ENCODE measurements at places on chromosomes 6 and 20.

DNA sequence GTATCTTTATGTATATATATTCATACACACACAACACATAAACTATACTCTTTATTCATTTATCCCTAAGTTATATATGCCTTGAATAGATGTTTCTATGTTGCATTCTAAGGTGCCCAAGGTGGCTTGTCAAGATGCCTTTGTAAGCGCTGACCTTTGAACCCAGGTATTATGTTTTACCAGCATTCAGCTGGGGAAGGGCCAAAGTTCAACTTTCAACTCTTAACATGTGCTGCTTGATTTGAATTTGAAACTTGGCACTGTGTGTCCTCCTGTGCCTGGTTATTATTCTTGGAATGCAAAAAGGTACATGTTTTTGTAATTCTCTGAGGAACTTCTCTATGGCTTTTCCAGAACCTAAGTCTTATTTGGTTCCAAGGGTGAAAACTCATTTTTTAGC is 146.5 kb downstream of the EDN1 start:
- DNase-seq = no peak

- DNase-seq = peak; percentile 36
These were observed 4.0 kb downstream of the VARS1 start for GRCh38 chr6:31791324-31792089.

- DNase-seq = no peak
These were observed 161.9 kb downstream of the KIF16B start for GRCh38 chr20:16411361-16411760.

DNA sequence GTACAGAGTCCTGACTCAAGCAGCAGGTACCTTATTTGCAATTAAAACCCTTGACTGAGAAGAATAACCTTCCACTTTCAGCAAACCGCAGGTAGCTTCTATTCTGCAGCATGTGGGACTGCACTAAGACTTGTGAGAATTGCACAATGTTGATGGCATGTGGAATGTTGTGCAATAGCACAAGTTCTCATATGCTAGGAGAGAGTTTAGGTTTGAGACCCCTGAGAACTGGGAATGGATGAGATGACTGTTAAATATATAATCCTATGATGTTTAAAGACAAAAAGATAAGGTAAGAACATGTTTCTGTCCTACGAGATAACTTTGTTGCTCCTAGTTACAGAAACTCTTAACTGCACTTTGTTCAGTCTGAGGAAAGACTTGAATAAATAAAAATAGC is 194.6 kb downstream of the OTOR start:
- no peak for DNase-seq

DNA sequence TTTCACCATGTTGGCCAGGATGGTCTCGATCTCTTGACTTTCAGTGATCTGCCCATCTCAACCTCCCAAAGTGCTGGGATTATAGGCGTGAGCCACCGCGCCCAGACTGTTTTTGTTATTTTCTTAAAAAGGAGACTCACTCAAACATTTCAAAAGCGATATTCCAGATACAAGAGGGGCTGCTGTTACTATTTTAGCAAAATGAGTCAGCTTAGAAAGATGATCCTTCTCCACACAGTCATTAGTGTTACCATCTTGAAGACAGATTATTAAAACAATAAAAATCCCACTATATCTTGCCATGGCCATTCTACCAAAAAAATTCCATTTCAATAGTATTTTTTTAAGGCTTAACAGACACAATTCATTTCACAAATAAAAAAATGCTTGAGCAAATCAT is 102.8 kb downstream of the PREP start:
- no peak for DNase-seq

DNA sequence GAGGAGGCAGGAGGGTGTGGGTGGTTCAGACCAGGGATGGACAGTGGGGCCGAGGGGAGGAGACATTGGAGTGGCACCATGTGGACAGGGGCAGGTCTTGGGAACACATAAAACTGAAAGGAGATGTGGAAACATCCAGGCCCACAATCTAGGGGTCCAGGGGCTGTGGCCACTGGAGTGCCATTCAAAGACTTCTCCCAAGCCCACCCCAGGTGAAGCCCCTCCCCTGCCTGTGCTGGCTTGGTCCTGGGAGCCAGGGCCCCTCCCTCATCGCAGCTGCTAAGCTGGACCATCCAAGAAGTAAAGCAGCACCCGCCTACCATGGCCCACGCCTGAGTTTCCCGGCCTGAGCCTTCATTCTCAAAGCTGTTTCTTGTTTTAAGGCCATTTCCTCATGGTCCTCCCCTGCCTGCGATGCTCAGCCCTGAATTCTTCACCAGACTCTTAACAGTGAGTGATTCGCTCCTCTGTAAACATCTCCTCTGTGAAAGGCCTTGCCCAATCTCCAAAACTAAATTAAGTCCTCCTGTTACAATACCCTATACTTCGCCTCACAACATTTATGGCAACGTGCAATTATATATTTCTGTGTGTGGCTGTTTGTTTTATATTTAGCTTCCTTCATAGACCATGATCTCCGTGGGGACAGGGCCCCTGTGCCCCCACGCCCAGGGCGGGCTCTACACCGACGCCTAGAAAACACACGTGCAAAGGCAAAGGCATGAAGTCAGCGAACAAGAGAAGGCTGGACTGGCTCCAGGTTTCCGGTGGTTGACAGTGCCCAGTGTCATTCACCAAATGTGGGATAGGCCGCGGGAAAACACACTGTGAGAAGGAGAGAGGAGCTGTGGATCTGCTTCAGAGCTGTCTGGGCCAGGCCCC is 267.8 kb downstream of the ERMARD start:
- no peak for DNase-seq

- DNase-seq = no peak
These were observed 151.9 kb upstream of the SLC22A16 start for GRCh38 chr6:110628330-110628729.

DNA sequence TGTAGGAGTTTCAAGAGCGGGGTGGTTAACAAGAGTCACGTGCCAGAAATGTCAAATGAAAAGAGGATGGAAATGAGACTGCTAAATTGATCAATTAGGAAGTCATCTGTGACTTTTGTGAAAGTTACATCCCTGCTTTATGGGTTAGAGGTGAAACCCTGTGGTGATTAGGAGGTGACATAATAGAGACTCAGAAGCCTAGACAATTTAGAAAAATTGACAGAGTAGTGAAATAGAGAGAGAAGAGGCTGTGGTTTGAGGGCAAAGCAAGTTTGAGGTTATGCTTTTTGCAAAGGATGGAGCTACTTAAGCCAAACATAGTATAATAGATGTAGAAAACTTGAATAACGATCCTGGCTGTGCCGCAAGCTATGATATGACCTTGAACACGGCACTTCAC is 71.8 kb downstream of the IMPG1 start:
- DNase-seq = no peak

DNA sequence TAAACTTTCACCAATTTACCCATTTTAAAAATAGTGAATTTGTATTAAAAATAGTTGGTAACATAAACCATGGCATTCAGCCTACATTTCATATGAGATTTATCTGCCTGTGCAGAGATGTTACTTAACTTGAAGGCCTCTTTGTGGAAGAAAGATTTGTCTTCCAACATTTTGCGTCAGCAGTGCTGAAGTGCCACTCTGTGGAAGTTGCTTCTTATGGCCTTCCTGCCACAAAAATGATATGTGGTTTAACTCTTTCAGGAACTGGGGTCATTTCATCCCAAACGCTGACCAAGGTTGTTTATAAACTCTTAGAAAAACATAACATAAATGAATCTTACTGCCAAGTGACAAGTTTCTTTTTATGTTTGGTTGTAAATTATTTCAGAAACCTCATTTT is 246.8 kb downstream of the ARID1B start:
- DNase-seq = no peak

DNA sequence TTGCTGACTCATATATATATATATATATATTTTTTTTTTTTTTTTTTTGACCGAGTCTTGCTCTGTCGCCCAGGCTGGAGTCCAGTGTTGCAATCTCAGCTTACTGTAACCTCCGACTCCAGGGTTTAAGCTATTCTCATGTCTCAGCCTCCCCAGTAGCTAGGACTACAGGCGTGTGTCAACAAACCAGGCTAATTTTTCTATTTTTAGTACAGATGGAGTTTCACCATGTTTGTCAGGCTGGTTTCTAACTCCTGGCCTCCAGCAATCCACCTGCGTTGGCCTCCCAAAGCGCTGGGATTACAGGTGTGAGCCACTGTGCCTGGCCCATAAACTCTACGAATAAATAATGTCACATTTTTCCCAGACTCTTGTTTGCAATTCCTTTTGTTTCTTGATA is 4.8 kb downstream of the LRP11 start:
- DNase-seq = no peak

DNA sequence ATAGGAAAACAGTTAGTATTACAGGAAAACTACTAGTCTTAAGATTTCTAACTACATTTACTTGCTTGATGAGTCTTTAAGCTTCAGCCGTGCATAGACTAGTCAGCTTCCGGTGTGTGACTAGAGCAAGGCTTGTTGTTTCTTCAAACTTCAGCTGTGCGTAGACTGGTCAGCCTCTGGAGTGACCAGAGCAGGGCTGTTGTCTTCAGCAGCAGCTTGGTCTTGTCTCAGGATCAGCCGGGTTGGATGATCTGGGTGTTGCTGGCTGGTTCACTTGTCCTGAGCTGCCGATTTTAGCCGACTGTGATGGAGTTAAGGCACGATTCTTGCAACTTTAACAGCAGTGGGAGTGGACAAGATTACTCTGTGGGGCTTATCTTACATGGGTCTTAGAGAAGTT is 44.7 kb downstream of the HLA-C start:
- no peak for DNase-seq

DNA sequence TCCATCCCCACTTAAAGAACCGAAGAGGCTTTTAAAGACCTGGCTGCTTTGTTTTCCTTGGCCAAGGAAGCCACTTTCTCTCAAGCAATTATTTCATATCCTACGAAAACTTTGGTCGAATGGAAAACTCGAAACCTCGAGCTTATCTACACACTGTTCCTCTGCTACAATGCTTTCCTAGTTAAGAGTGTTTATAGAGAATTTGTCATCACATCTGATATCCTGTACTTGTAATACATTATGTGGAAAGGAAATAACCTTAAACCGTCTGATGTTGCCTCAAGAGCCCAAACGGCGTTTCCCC is 28.1 kb downstream of the TFAP2B start:
- DNase-seq = no peak

DNA sequence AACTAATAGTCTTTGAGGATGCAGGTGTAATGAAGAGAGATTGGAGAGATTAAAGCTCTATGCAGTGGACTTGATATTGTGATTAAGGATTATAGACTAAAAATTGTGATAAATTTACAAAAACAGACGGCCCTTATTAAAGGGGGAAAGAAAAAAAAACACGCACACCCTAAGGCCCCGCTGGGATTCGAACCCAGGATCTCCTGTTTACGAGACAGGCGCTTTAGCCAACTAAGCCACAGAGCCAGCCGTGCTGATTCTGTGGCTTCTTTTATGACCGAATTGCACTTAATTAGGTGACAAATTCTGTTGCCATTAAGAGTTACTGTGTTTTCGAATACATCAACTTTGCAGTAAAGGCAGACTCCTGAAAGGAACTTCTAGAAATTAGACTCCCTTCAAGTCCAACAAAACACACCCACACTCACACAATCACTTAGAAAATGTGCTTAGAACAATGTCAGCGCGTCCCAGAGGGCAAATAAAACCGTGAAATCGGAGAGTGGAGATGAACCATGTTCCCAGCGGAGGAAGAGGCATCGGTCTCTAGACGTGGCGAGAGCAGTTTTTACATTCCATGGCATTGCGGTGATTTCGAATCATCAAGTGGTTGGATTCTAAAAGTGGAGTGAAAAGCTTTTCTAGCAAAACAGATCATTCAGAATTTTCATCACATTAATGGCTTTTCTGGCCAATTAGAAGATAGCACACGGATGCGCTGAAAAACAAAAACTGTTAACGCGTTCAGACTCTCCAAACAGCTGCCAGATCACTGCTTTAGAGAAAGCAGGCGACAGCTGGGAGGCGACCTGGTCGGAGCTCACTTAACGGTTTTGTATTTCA is 122.6 kb downstream of the GPX5 start:
- peak; percentile 95 for DNase-seq

DNA sequence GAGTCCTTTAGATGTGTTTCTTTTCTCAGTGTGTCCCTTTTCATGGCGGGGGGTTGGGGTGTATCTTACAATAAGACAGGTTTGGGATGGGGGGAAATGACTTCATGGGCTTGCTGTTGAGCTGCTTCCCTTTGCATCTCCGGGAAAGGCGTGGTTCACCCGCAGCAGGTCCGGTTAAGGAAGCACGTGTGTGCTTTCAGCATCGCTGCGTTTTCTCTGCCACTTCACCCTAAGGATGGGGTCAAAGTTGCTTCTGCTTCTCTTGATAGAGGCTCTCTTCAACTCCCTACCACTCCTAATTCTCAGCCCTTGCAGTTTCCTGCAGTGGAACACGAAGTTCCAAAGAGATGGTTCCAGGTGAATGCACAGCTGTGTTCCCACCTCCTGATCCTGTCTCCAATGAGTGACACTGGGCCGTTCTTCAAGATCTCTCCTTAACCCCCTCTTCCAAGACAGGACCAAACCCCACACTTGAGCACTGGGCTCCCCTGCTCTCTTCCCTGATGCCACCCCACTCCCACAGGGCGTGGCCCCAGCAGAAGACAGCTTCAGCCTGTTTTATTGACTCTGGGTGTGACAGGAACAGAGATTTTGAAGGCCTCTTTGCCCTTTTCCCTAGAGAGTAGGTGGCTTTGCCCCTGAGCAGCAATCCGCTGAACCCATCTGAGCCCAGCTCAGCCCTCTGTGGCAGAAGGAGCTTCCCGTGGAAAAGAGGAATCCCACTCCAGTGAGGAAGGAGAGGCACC is 85.2 kb downstream of the PLEKHG1 start:
- DNase-seq = no peak

- no peak for DNase-seq
These were observed 449.6 kb downstream of the KIF16B start for GRCh38 chr20:16123623-16124022.

DNA sequence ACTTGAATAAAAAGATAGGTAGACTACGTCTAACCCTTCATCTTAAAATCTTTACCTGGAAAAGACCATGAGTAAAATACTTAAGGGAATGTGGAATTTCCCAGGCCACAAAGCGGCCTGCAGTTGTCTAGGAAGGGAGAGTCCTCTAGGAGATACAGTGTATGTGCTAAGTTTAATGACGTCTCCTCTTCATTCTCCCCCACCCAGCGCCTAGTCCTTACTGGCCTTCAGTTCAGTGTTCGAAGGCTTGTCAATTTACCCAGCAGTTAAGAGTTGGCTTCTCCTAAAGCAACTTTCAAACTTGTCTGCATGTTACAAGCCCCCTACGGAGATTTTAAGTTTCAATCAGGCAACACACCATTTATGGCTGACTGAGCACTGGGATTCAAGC is 35.2 kb downstream of the HFE start:
- no peak for DNase-seq

DNA sequence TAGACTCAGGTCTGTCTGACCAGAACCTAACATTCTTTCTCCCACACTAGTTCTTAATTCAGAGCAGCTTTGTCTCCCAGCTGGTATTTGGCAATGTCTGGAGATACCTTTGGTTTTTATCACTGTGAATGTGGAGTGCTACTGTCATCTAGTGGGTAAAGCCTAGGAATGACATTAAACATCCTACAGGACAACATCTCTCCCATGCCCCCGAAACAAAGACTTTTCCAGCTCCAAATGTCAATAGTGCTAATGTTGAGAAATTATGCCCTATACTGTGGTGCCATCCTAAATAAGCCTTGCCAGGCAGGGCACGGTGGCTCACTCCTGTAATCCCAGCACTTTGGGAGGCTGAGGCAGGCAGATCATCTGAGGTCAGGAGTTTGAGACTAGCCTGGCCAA is 4.2 kb upstream of the TTPAL start:
- DNase-seq = no peak
